Kidney tubule cell (primary cell): ENCODE measurements at places on chromosomes 5 and 9.

DNA sequence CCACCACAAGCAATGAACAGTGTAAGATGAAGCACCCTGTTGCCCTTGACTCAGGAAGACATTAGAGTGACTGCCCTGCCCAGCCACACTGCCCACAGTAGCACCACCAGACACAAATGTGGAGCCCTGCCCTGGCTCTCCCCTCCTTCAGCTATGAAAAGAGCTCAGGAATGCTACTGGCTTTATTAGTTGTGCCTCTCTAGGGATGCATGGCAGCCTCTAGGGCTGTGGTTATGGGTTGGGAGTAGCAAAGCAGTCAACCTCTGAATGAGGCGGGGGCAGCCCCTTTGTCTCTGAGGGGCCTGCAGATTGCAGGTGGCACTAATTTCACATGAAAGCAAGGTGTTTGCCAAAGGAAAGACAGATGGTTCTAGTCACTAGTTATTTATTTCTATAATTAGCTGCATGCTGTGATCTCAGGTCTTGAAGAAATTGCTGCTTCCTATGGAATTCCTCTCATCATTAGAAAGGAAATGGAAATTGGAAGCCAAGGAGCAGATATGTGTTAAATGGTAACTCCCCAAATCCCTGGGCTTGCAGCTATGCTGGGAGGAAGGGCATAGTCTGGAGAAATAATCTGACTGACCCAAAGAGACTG is 259.4 kb downstream of the TLR4 start:
- DNase-seq = no peak

DNA sequence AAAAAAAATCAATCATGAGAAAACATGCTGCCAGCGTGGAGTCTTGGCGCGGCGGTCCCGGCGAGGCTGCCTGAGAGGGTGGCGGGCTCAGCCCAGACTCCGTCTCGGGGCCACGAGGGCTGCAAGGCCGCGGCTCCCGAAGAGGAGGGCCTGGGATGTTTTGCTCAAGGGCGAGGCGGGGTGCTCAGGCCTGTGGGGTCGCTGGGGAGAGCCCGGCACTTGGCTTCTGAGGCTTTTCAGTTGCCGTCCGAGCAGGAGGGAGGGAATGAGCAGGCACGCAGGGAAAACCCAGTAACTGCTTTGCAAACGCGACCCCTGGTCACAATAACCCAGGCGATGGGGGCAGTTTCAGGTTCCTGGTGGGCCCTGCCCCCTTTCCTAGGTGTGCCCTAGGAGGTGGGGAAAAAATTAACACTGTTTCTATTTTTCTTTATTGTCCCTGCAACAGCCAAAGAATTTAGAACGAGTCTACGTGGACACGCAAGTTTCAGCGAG is 3.2 kb upstream of the IRX2 start:
- DNase-seq = no peak

GRCh38 chr5:78823196-78823595 is 161.9 kb downstream of the ARSB start:
- DNase-seq = no peak

- peak; percentile 76 for DNase-seq
Measured at GRCh38 chr5:171272996-171273970, 35.8 kb upstream of the TLX3 start.

DNA sequence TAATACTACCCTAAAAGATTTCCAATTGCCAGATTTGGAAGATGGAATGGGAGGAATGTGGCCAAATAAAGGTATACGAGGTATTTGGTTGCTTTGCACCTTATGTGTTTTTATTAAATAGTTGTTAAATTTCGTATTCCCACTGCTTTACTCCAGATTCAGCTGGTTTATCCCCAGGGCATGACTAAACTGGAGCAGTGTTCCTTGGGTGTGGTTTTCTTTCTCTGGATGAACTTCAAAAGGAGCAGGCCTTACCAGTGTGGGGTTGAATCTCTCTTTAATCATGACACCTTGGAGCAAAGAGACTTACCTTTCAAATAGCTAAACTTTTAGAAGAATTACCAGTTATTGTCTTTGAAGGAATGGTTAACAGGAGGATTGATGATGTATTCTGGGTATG is 121.7 kb upstream of the BNC2 start:
- no peak for DNase-seq

GRCh38 chr9:116288658-116289057 is 135.1 kb downstream of the PAPPA start:
- peak; percentile 93 for DNase-seq

- DNase-seq = no peak
Measured at GRCh38 chr9:132857031-132857430, 21.1 kb downstream of the AK8 start.

- DNase-seq = no peak
Measured at GRCh38 chr9:12695474-12695873, 2.3 kb downstream of the TYRP1 start.

- peak; percentile 6 for DNase-seq
Measured at GRCh38 chr5:6082685-6083084, 295.7 kb downstream of the MED10 start.

GRCh38 chr9:126454795-126455194 is 128.2 kb downstream of the MVB12B start:
- no peak for DNase-seq

GRCh38 chr5:6236858-6237481 is 141.4 kb downstream of the MED10 start:
- peak; percentile 16 for DNase-seq

DNA sequence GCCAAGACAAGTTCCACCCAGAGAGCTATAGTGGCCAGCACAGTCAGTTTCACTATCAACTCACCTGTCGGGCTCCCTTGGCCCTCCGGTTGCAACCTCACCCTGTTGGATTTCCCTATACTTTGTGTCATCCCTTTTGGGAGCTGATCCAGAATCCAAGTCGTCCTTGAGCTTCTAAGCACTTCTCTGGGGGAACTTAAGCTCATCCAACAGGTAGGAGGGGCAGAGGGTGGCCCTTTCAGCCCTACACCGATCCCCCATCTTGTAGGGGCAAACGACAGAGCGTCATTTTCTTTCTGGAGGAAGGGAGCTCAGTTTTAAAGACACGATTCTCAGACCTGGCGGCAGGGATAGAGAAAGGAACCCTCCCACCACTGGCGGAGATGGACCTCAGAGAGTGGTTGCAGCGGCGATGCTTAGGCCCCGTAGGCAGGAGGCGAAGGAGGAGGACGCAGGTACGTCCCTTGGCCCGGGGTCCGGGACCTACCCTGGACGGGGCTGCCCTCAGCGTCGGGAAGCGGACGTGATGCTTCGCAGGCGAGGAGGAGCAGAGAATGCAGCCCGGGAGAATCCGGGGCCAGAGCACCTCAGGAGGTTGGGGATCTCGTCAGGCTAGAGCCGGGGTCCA is 519 bp downstream of the ZER1 start:
- DNase-seq = peak; percentile 23

DNA sequence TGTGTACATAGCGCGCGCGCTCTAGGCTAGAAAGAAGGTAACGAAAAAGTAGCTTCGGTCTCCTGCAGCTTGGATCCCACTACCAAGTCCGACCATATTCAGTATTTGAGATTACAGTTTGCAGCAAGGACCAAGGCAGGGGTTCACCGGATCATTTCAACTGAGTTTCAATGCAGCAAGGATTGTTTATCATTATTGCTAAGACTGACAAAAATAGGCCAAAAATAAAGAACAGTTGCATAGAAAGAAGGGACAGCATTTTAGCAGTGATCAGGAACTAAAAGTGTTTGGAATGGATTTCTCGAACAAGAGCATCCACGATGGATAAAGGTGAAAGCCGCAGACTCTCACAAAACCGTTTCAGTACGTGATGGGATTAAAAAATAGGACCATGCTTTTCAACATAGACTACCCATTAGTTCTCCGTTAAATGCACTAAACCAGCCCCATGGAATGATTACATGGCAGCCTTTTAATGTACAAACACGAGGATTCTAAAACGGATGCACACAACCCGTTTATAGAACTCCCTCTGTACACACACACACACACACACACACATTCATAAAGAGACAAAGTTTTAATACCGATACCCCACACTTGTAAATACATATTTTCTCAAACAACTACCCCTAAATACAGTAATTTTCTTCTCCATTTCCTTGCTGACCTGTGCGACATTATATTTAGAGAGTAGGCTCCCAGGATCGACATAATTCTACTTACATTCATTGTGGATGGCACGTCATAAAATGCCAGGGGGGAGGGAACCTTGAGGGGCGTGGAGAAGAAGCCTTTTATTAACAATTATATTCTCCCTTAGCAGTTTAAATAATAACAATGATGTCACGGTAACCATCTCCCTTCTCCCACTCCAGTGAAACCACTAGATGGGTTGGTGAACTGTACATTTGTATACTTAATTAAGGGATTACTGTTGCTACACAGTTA is 197.1 kb downstream of the MEF2C start:
- no peak for DNase-seq

DNA sequence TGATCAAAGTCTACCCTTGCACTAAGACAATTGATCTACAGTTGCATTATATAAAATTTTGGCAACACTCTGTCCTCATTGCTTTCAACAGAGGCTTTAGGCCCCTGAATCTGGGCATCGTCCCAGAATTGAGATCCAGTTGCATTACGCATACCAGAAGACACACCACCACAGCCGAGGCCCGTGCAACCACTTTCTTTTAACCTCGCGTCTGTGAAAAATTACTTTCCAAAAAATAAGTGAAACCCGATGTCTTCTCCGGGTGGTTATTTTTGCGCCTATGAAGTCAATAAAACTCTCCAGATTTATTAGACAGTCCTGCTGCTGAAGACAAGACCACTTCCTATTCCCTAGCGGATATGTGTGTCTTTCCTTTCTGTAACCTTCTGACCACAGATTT is 52.1 kb upstream of the NFIB start:
- no peak for DNase-seq

DNA sequence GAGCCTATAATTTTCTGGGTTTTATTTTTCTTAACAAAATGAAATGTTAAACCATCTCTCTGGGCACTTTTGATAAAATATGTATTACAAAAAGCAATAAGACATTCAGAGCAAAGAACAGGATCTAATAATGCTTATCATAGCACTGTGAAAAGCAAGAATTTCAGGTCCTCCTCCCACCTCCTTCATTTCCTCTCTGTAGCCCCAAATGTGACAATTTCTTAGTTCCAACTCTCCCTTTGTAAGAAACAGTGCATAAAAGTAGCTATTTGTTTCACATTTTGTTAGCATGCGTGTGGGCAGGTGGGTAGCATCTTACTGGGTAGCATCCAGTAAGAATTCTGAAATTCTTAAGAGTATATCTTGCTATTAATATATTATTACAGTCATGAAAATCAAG is 130.9 kb upstream of the RASA1 start:
- DNase-seq = no peak

DNA sequence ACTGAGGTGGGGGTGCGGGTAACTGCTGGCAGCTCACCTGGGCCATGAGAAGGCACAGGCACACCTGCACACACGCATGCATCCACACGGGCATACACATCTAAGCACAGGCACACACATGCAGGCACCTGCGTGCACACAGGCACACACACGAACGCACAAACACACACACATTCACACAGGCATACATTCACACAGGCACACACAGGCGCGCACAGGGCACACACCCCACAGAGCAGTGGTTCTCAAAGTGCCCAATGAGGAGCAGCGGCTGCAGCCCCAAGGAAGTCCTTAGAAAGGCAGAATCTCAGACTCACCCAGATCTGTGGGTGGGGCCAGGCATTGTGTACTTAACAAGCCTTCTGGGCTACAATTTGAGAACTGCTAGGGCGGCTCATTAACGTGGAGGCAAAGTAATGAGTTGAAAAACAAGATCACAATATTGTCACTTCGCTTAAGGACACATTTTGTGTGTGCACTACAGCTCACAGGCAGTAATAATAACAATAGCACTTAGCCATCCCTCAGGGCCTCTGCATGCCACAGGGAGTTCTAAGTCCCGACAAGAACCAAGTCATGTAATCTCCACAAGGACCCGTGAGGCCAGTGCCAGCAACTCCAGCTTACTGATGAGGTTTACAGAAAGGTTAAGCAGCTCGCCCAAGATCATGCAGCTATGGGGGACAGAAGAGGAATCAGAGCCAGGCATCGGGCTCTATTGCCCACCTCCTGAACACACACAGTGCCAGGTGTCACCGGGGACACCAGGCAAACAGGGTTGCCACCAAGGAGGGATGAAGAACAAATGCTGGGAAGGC is 91.6 kb downstream of the ROR2 start:
- no peak for DNase-seq

GRCh38 chr5:157592594-157592993 is 17.0 kb upstream of the ADAM19 start:
- DNase-seq = no peak

DNA sequence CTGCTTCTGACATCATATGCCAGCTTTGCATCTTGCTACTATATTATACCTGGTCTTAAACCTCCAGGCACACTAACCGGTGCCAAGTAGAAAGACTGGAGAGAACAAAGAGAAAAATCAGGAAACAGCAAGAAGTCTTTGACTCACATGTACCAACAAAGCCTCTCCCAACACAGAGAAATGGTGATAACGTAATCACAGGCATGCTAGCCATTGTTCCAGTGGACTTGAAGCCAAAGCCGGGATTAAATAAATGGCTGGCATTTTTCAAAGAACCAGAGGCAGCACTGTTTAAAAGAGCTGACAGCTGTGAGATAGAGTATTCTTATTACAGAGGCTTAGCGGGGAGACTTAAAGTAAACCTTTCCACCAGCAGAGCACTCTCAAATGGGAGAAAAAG is 148.4 kb upstream of the NFIL3 start:
- DNase-seq = no peak

DNA sequence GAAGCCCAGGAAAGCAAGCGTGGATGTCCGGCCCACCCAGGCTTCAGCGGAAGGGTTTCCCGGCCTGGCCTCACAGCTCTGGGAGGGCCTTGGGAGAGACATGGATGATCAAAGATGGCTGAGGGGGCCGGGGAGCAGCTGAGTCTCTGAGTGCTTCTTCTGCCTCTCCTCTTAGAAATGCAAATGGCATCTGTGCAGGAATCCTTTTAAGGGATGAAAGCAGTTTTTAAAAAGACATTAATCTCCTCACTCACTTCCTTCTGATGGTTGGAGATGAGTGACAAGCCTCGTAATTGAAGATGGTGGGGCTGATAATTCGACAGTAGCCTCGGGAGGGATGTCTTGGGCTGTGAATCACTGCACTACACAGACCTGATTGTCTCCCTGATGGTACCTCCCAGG is 24.3 kb upstream of the PITX1 start:
- no peak for DNase-seq

DNA sequence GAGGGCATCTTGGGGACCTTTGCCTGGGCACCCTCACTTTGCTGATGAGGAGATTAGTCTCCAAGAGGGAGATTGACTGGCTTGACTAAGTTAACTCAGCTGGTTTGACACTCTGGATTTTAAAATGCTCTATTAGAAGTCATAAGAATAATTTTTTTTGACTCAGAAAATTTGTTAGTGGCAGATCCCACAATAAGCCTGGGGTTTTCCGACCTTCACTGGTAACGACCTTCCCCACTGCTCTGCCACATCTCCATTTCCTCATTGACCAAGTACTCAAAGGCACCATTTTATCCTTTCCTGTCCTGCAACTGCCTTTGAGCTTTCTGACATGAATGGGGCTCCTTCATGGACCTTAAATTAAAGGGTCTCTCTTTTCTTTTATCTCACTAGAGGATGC is 67.0 kb downstream of the ARHGEF28 start:
- no peak for DNase-seq

GRCh38 chr9:134967547-134967930 is 49.8 kb upstream of the FCN1 start:
- no peak for DNase-seq
